Stimulated activated CD8-positive, alpha-beta memory T cell treated with anti-CD3 and anti-CD28 coated beads, Interleukin-12 subunit alpha, Interleukin-12 subunit beta, amount 100 ng/mL, for 4 hours (primary cell): ENCODE measurements at places on chromosomes 4 and X.

DNA sequence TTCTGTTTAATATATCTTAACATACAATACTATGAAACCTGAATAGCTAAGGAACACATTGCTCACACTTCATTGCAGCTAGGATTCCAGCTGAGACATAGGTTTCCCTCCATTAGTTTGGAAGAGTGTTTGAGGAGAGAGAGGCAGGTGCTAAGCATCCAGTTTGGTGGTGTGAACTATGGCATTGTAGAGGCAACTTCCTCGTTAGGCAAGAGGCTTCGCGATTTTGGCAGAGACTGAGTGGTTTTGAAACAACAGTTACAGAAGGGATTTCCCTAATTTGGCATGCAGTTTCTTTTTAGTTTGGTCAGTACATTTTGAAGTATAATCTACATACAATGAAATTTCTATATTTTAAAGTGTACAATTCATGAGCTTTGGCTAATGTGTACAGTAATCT is 117.1 kb upstream of the BMP3 start:
- no peak for DNase-seq

- no peak for DNase-seq
Measured at GRCh38 chr4:164616961-164617360, 137.0 kb upstream of the SMIM31 start.

DNA sequence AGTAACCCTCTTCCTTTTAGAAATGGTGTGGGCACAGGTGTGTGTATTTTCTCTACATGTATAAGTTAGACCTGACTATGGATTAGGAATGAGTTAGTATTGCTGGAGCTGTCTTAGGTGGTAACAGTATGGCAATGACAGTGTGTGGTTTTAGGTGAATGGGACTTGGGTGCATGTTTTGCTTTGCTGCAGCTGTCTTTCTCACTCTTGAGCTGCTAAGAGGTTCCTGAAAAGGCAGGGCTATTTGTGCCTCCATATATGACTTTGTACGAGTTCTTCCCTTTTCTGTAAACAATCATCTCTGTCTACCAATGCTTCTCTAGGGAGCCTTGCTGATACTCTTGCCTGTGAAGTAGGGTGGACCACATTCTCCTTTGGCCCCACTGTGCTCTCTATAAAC is 234.8 kb upstream of the HHIP start:
- no peak for DNase-seq

DNA sequence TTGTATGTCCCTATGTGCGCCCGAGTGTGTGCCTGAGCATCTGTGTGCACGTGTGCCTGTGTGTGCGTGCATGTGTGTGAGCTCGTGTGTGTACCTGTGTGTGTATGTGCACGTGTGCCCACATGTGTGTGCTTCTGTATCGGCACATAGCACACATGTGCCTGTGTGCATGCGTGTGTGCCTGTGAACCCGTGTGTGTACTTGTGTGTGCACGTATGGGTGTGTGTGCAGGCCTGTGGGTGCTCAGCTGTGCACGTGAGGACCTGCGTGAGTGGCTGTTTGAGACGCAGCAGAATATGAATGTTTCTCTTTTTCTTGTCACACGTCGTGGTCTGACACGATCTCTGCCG is 4.3 kb downstream of the AKAP17A start:
- no peak for DNase-seq

GRCh38 chr4:41702770-41703169 is 45.8 kb downstream of the PHOX2B start:
- no peak for DNase-seq

DNA sequence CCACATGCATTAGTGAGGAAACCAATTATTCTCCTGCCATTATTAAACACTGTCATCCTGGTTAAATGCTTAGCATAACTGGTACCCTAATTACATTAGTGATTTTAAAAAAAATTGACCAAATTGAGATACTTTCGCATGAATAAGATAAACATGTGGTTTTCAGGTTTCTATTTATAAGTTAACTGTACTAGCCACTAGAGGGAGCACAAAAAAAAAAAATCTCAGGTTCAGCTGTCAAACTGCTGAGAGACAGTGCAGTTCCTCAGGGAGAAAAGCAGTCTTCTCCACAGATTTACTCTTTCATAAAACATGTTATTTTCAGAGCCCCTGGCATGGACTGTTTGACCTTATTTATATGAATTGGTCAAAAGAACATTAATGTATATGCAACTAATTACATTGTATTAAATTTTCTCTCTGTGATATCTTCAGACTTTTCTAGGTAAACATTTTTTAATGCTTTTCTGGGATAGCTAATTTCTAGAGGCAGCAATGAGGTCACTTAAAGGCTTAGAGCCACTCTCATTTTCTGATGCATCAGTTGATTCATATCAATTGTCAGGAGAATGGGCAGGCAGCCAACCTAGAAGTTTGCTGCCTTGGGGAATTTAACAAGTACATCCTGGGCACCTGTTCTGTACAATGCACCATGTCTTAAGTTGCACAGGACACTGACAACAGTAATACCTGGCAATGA is 167.5 kb downstream of the CDS1 start:
- DNase-seq: no peak

DNA sequence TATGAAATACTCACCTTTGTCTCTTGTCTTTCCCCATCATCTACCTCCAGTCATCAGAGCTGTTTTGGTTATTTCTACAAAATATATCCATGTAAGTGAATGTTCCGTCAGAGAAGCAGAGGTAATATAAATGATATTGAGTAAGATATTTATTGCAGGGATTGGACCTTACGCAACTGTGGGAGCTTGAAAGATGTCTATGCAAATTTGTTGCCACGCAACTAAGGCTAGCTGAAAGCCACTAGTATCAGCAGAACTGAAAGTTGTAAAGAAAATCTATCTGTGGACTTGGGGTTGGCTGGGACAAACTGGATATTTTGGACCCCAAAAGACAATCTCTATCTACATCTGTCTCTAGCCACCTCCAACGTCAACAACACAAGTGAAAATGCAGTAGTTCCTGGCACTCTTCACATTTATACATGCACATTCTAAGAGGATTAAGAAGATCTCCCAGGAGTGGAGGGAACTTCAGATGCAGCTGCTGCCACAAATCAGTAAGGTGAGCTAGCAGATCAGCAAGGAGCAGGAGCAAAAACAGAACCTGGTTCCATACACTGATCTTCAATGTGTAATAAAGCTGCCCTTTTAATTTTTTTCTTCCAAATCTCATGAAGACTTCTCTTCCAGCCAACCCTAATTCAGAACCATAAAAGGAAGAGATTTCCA is 8.5 kb upstream of the CCSER1 start:
- DNase-seq: no peak

GRCh38 chr4:38983291-38983690 is 48.9 kb downstream of the TMEM156 start:
- no peak for DNase-seq

DNA sequence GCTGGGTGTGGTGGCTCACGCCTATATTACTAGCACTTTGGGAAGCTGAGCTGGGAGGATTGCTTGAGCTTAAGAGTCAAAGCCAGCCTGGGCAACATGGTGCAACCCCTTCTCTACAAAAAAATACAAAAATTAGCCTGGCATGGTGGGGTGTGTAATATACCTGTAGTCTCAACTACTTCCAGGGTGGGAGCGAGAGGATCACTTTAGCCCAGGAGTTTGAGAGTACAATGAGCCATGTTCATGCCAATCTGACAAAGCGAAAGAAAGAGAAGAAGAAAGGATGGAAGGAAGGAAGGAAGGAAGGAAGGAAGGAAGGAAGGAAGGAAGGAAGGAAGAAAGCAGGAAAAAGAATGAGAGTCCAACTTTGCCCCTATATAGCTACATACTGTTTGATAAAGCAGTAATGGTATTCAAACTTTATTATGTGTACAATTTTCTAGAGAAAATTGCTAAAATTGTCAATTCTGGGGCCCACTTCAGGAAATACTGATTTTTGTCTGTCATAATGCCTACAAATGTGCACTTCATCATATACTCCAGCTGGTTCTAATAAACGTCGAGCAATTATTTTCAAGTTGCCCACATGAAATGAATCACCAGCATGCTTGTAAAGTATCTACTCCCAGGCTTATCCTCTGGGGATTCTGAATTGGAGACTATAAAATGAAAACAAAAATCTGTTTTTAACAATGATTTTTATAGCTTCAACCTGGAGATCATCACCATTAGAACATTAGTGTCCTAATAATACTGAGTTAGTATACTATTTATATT is 132.3 kb downstream of the NDST4 start:
- no peak for DNase-seq

DNA sequence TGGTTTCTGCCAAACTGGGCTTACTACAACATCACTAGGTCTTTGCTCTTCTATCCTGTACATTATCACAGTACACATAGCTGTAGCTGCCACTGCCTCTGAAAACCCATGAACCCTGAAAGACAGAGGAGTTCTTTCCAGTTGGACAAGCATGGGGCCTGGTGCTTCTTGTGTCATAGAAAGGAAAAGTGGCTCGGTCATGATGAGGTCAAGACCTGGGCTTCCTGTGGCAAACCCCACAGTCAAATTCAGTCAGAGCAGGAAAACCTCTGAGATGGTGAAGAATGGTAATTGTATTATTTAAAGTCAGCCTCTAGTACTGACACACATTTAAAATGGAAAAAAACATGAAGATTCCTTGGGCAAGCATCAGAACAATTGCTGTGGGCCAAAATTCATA is 133.3 kb upstream of the PRPS2 start:
- no peak for DNase-seq

DNA sequence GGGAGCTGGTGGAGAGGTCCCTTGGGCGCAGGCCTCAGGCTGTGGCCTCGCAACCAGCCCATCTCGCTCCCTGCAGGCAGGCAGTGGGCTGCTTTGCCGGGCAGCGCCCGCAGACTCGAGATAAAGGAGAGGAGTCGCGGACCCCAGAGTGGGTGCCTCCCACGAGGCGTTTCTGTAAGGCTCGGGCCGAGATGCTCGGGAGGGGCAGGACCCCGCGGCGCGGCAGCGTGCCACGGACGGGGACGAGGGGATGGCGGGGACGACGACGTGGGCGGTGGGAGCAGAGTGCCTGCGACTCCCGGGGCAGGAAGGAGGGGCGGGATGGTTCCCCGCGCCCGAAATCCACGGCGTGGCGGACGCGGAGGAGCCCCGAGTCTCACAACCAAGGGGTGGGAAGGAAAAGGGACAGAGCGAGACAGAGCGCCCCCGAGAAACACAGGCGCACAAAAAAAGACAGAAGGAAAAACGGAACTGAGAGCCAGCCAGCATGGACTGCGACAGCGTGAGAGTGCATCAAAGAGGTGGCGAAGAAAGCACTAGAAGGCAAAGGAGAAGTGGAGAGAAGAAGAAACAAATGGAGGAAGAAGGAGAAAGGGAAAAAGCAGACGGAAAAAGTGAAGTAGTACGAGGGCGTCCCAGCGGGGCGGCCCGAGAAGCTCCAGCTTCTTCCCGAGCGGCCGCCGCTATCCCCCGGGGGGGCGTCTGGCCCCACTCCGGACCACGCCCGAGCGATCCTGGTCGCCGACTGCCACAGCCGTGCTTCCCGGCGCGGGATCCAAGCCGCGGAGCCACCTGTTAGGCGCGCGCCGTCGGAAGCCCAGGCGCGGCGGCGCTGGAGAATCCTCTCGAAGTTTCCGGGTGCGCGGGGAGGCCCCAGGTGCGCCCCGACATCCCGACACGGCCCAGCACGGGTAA is 1.5 kb downstream of the BEND4 start:
- DNase-seq: no peak

GRCh38 chr4:100880011-100880410 is 362.2 kb upstream of the EMCN start:
- no peak for DNase-seq

- DNase-seq: no peak
Measured at GRCh38 chrX:155086202-155086840, 15.0 kb downstream of the BRCC3 start.

- DNase-seq: no peak
Measured at GRCh38 chr4:73036123-73036522, 33.4 kb downstream of the COX18 start.

DNA sequence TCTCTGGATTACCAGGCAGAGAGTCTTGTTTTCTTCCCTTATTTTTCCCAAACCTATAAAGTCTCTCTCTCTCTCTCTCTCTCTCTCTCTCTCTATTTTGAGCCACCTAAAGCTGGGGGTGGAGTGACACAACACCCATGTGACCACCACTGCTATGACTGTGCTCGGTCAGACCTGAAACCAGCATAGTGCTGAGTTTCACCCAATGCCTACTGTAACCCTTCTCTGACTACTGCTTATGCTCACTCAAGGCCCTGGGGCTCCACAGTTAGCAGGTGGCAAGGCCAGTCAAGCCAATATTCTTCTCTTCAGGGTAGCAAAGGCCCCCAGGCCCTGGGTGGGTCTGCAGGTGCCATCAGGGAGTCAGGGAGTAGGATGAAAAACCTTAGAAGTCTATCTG is 114.7 kb upstream of the ARMCX2 start:
- no peak for DNase-seq

DNA sequence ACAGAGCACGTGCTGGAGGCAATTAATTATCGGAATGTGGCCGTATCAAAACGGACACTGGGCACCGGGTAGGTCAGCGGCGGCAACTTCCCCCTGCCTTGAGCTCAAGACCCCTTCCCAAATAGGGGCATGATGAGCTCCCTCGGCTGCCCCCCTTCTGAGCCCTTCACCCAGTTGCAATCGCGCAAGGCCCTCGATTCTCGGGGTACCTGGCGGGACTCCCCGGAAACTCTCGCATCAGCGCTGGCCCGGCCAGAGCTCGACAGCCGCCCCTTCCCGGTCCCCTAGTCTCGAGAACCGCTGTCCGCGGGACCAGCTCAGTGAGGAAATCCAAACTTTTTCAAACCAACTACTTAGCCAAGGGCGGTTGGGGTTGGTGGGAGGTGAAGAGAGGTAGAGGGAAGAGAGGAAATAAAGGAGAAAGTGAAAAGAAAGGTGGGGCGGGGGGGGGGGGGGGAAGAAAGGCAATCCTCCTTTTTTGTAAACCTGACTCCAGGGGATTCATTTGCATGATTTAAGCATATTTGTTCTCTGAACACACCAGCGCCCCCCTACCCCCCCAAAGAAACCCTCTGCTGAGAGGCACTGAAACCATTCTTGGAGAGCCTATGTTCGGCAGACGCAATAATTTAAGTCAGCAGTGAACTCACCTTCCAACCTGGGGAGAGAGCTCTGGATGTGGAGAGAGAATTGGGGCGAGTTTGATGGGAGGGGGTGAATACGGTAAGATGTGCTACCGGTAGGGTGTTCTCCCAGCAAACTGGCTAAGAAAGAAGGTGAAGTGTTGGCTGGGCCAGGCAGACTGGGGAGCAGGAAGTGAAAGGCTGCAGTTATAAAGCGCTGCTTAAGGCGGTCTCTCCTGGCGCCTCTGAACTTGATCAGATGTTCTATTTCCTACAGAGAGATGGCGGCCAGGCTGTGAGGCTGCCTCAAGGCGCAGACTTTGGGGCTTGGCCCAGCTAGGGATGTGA is 2.0 kb upstream of the ZIC3 start:
- no peak for DNase-seq

- DNase-seq: no peak
Measured at GRCh38 chrX:110409925-110410324, 51.3 kb downstream of the RTL9 start.

- DNase-seq: no peak
Measured at GRCh38 chrX:43707812-43708548, 51.9 kb downstream of the MAOA start.

- DNase-seq: no peak
Measured at GRCh38 chr4:158863296-158863695, 94.5 kb downstream of the FNIP2 start.
